Kidney (tissue), 22 donors: ENCODE measurements at places on chromosomes 16 and 17.

- H3K27ac ChIP-seq, result no peak overlapping the region
- no peaks in the 10 kb centered on the region for H3K27me3 ChIP-seq
- H3K36me3 ChIP-seq, result no peaks in the 10 kb centered on the region
- no peak overlapping the region for H3K4me3 ChIP-seq
- no peak for DNase-seq
- no peaks in the 10 kb centered on the region for H3K4me1 ChIP-seq
Observed at GRCh38 chr16:51225878-51226277, 74.8 kb upstream of the SALL1 start.

GRCh38 chr16:70612931-70613330 is 33.4 kb upstream of the IL34 start:
- no peak overlapping the region for H3K4me3 ChIP-seq
- no peak overlapping the region for H3K27ac ChIP-seq
- no peaks in the 10 kb centered on the region for H3K4me1 ChIP-seq
- H3K27me3 ChIP-seq, result no peaks in the 10 kb centered on the region

DNA sequence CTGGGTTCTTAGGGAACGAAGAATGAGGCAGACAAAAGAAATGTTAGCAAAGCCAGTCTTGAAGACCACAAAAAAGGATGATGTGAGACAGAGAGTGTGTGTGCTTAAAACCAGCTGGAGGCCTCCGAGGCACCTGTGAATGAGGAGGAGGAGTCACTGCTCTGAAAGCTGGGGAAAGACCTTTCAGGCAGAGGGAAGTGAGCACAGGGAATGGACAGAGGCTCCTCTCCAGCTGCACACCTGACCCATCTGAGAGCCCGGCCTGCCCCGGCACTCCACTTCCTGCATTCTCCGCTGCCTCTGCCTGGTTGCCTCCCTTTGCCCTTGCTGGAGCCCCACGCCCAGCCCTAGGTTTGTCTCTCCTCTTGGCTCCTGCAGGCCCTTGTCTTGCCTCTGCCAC is 55.2 kb upstream of the SREBF1 start:
- peak; percentile 63 for DNase-seq
- H3K36me3 ChIP-seq, result peaks cover 25% of the 10 kb centered on the region
- no peak overlapping the region for H3K4me3 ChIP-seq
- H3K27ac ChIP-seq, result no peak overlapping the region

DNA sequence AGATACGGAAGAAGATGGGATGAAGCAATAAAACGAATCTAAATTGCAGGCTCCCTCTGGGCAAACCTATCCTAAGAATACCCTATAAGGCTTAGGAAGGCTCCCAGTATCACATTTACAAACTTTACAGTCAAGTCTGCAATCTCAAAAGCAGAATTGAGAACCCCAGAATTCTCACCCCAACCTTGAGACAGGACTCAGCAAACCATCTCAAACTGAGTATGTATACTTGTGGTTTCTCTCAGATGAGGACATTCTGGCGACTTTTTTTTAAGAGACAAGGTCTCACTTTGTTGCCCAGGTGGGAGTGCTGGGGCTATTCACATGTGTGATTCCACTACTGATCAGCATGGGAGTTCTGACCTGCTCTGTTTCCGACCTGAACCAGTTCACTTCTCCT is 19.3 kb upstream of the ITGA2B start:
- peaks cover 3% of the 10 kb centered on the region for H3K4me1 ChIP-seq
- H3K27ac ChIP-seq, result no peak overlapping the region
- no peaks in the 10 kb centered on the region for H3K27me3 ChIP-seq
- DNase-seq, result no peak

GRCh38 chr17:58032691-58033415 is 25.8 kb upstream of the SRSF1 start:
- H3K4me1 ChIP-seq, result no peaks in the 10 kb centered on the region
- H3K4me3 ChIP-seq, result no peak overlapping the region
- no peak overlapping the region for H3K27ac ChIP-seq
- no peaks in the 10 kb centered on the region for H3K36me3 ChIP-seq
- H3K27me3 ChIP-seq, result no peaks in the 10 kb centered on the region
- DNase-seq, result no peak

DNA sequence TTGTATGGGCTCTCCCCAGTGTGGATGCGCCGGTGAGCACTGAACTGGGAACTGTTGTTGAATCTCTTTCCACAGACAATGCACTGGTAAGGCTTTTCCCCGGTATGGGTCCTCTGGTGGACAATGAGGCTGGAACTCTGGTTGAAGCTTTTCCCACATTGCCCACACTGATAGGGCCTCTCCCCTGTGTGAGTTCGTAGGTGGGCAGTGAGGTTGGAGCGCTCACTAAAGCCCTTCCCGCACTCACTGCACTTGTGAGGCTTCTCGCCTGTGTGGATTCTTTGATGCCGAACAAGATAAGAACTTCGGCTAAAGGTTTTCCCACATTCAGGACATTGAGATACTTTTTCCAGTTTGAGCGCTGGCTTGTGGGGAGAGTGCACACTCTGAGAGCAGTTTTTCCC is 17.8 kb downstream of the ZSCAN32 start:
- H3K36me3 ChIP-seq, result peaks cover 20% of the 10 kb centered on the region
- no peak overlapping the region for H3K27ac ChIP-seq
- no peak for DNase-seq
- H3K4me3 ChIP-seq, result peak overlapping the region; percentile 15
- no peaks in the 10 kb centered on the region for H3K4me1 ChIP-seq

- no peak overlapping the region for H3K27ac ChIP-seq
- H3K4me3 ChIP-seq, result no peak overlapping the region
- peaks cover 13% of the 10 kb centered on the region for H3K4me1 ChIP-seq
- H3K36me3 ChIP-seq, result no peaks in the 10 kb centered on the region
- H3K27me3 ChIP-seq, result no peaks in the 10 kb centered on the region
- no peak for DNase-seq
Observed at GRCh38 chr17:61384692-61385576, 14.7 kb upstream of the TBX2 start.

GRCh38 chr16:19926449-19927390 is 42.1 kb upstream of the GPRC5B start:
- no peak overlapping the region for H3K4me3 ChIP-seq
- no peaks in the 10 kb centered on the region for H3K36me3 ChIP-seq
- H3K27ac ChIP-seq, result no peak overlapping the region
- DNase-seq, result no peak

DNA sequence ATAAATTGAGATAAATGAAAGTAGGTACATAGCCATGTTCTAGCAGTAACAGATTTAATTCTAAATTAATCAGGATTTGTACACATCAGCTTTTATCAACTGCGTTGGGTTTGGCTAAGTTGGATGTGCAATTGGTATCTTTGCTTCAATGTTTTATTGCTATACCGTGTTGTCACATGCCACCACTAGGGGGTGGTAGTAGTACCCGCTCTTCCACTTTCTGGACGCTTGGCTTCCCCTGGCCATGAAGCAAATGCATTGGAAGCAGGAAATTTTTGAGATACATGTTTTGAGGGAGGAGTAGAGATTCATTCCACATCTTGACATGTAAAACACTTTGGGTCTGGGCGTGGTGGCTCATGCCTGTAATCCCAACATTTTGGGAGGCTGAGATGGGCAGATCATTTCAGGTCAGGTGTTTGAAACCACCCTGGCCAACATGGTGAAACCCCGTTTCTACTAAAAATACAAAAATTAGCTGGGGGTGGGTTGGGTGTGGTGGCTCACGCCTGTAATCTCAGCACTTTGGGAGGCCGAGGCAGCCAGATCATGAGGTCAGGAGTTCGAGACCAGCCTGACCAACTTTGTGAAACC is 58.6 kb downstream of the EMP2 start:
- no peaks in the 10 kb centered on the region for H3K4me1 ChIP-seq
- no peak overlapping the region for H3K4me3 ChIP-seq
- no peak overlapping the region for H3K27ac ChIP-seq
- no peaks in the 10 kb centered on the region for H3K36me3 ChIP-seq
- H3K27me3 ChIP-seq, result no peaks in the 10 kb centered on the region

DNA sequence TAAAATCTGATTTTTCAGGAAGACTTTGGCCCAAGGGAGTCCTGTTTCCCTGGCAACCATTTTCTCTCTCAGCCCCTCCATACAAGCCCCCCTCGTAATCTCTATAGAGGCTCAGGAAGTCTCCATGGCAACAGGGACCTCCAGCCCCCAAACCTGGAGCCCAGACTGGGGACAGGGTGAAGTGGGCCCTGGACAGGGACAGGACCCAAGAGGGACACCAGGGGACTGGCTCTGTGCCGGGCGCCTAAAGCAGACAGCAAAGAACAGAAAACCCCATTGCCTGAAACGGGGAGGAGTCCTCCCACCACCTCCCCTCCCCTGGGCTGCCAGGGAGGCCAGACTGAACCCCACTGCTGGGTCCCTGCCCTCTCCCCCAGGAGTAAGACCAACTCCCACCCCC is 40.6 kb downstream of the CPNE2 start:
- H3K4me1 ChIP-seq, result no peaks in the 10 kb centered on the region
- H3K4me3 ChIP-seq, result no peak overlapping the region
- peak; percentile 57 for DNase-seq

GRCh38 chr17:74041869-74042640 is 161.4 kb upstream of the RPL38 start:
- H3K27me3 ChIP-seq, result no peaks in the 10 kb centered on the region
- H3K27ac ChIP-seq, result no peak overlapping the region
- H3K4me3 ChIP-seq, result no peak overlapping the region

DNA sequence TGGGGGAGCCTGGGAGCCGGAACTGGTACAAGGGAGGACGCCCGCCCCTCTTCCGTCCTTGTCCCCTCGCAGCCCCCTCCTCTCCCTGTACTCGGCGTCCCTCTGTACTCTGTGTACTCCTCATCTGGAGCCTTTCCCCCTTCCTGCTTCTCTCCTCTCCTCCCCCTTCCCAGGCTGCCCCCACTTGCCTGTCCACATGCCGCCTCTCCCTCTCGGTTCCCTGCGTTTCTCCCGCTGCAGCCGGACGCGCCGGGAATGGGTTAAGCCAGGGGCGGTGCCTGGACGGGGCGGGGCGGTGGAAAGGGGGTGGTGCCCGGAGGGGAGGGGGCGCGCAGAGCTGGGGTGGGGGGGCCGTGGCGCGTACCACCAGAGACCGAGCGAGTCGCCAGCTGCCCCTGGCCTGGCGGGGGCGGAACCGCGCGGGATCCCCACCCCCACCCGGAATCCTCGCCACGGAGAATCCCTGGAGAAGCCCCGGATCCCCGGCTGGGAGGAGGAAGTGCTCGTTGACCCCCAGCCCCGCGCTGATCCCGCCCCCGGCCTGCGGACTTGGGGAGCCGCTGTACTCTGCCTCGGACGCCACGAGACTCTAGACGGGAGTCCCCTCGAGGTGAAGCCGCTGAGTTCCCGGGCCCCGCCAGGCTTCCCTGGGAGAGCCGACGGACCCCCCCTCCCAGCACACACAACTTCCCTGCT is 22.6 kb downstream of the GJD3 start:
- no peaks in the 10 kb centered on the region for H3K27me3 ChIP-seq
- DNase-seq, result peak; percentile 90
- H3K36me3 ChIP-seq, result no peaks in the 10 kb centered on the region
- peak overlapping the region; percentile 93 for H3K27ac ChIP-seq
- peaks cover 39% of the 10 kb centered on the region for H3K4me1 ChIP-seq

- no peak overlapping the region for H3K27ac ChIP-seq
- no peaks in the 10 kb centered on the region for H3K36me3 ChIP-seq
- no peaks in the 10 kb centered on the region for H3K27me3 ChIP-seq
- H3K4me3 ChIP-seq, result no peak overlapping the region
- H3K4me1 ChIP-seq, result no peaks in the 10 kb centered on the region
Observed at GRCh38 chr17:79907217-79907715, 68.0 kb upstream of the CBX4 start.

- H3K27me3 ChIP-seq, result no peaks in the 10 kb centered on the region
- no peak overlapping the region for H3K4me3 ChIP-seq
- DNase-seq, result no peak
- H3K4me1 ChIP-seq, result no peaks in the 10 kb centered on the region
- no peak overlapping the region for H3K27ac ChIP-seq
Observed at GRCh38 chr17:851924-852323, 69.8 kb downstream of the MRM3 start.

GRCh38 chr16:75372236-75372856 is 61.0 kb downstream of the CFDP1 start:
- no peak overlapping the region for H3K27ac ChIP-seq
- no peaks in the 10 kb centered on the region for H3K27me3 ChIP-seq
- H3K4me1 ChIP-seq, result no peaks in the 10 kb centered on the region

- H3K4me3 ChIP-seq, result no peak overlapping the region
- no peak overlapping the region for H3K27ac ChIP-seq
- no peaks in the 10 kb centered on the region for H3K27me3 ChIP-seq
Observed at GRCh38 chr17:73279704-73280103, 18.0 kb upstream of the CPSF4L start.

- H3K36me3 ChIP-seq, result no peaks in the 10 kb centered on the region
- H3K27me3 ChIP-seq, result no peaks in the 10 kb centered on the region
- no peak overlapping the region for H3K4me3 ChIP-seq
Observed at GRCh38 chr16:51638339-51639135, 487.5 kb upstream of the SALL1 start.

GRCh38 chr17:48792033-48792798 is 24.8 kb downstream of the TTLL6 start:
- DNase-seq, result no peak
- H3K4me3 ChIP-seq, result no peak overlapping the region
- peak overlapping the region; percentile 59 for H3K27ac ChIP-seq
- no peaks in the 10 kb centered on the region for H3K27me3 ChIP-seq
- peaks cover 43% of the 10 kb centered on the region for H3K4me1 ChIP-seq
- H3K36me3 ChIP-seq, result no peaks in the 10 kb centered on the region

GRCh38 chr16:8720080-8720966 is 45.9 kb downstream of the ABAT start:
- H3K4me3 ChIP-seq, result no peak overlapping the region
- peak; percentile 93 for DNase-seq

DNA sequence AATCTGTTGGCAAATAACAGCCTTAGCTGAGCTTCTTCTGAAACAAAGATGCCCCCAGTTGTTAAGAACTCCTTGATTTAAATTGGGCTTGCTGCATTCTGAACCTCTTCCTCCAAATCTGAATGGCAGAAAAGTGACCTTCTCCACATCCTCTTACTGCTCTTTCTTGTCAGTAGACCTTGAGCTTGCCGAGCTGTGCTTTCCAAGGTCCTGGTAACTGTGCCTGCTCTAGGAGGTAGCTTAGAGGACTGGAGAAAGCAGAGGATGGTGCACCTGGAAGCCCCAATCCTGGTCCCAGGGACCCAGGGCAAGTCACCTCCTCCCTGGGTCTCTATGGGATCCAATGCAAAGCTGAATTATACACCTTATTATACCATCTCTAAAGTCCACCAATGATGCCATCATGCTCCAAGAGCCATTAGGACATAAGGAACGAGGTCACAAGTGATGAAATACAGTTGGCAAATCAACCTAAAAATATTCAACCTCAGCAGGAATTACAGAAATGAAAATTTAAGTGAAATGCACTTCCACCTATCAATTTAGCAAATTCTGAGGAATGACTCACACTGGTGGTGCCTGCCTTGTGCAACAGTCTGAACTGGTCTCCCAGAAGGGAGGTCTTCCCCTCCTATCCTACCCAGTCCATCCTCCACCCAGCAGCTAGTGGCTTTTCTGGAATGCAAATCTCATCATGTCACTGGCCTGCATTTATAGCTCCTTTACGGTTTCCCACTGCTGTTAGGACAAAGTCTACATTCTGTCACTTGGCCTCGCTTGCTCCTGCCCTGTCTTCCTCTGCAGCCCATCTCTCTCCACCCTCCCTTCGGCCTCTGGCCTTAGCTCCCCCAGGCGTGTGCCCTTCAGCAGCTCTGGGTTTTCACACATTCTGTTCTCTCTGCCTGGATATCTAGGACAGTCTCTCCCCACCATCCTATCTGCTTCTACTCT is 36.6 kb downstream of the TOM1L2 start:
- H3K4me1 ChIP-seq, result no peaks in the 10 kb centered on the region
- H3K27ac ChIP-seq, result peak overlapping the region; percentile 23
- no peak overlapping the region for H3K4me3 ChIP-seq
- no peak for DNase-seq
- no peaks in the 10 kb centered on the region for H3K36me3 ChIP-seq
- no peaks in the 10 kb centered on the region for H3K27me3 ChIP-seq
